ENCODE measurements at places on chromosomes 16 and 17.

DNA sequence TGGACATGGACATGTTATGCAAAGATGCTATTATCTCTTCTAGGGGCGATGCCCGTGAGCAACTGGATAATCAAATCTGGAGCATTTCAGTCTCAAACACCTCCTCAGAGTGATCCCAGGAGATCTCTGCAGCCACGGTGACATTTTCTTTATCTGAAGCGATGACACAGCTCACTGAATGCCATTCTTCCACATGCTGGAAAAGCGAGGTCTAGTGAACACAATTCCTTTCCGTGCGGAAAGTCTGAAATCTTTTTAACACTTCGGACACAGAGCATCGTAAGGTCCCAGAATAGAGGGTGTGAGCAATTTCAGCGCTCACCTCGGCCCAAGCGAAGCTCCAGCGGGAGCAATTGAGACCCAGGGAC, 531 bp upstream of the HASPIN start:
- no peak for DNase-seq

DNA sequence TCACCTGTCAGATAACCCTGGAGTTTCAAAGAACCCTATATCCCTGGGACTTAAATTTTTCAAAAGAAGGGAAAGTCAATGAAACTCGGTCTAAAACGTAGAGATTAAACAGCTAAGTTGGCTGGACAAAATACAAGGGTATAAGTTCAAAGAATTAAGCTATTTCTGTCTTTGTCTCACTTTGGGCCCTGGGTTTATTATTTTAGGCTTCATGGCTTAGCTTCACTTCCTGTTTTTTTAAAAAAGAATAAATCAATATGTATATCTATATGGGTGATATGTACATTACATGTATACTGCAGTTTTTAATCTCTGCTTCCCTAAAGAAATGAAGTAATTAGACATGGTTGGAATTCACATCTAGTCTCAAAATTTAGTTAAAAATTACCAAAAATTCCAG, 132.3 kb downstream of the TRIM37 start:
- no peak for DNase-seq

- no peak for DNase-seq
Observed at GRCh38 chr16:48087639-48088038, 68.2 kb downstream of the ABCC12 start.

DNA sequence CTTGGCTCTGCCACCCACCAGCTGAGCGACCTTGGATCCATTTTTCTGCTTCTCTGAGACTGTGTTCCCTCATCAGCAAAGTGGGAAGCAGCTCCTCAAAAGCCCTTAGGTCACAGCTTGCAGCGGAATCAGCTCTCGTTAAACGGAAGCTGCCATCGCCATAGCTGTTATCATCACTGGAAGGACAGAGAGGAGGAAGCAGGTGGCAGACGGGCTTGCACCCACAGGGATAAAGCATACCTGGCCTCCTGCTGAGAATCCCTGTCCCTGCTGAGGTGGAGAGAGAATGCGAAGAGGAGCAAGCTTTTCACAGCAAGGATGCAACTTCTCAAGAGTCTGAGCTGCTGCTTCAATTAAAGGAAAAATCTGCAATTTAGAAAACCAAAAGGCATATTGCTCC, 106.6 kb downstream of the CLEC16A start:
- no peak for DNase-seq

- no peak for DNase-seq
Observed at GRCh38 chr16:1068451-1068850, 4.1 kb upstream of the SSTR5 start.

DNA sequence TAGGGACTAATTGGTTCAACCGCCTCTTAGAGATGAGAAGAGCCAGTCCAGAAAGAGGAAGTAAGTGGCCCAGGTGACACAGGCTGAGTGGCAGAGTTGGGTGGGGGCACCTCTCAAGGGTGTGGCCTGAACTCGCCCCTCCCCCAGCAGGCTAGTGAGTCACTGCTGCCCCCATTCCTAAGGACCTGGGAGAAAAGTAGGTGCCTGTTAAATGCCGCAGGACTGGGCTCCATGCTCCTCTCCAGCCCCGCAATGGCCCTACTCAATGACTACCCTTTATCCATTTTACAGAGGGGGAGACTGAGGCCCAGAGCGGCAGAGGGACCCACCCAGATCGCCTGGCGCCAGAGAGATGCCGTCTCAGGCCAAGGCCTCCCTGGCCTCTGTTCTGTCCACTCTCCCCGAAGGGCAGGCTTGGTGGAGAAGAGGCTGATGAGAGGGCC, 8.1 kb downstream of the TMEM235 start:
- DNase-seq, result no peak
